SIG-M5 (cell line): ENCODE measurements at places on chromosomes 1 and 21.

GRCh38 chr1:67648582-67649326 is 36.2 kb upstream of the GADD45A start:
- no peak for DNase-seq

- DNase-seq: no peak
These were observed 4.6 kb downstream of the MAB21L3 start for GRCh38 chr1:116115476-116116439.

- DNase-seq: no peak
These were observed 17.7 kb downstream of the RAB7B start for GRCh38 chr1:205985330-205986005.

DNA sequence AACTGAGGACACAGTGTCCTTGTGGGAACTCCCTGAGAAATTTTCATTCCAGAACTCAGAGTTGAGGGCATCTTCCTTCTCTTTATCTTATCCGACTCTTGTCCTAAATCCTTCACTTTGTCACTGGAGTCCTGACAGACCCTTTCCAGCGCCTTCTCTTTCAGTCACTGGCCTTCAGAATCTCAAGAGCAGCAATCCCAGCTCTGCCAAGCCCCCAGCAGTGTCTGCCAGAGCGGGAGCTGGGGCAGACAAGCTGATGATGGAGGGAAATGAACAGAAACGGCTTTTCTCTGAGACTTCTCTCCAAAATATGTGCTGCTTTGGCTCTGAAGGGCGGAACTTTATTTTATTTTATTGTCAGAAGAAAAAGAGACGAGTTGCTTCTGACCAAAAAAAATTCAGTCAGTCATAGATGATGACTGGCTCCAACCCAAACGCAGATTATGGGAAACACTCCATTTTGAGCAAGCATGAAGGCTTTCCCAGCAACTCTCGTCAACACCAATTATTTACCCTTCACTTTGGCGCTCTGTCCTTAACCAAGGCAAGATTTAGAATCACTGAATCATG is 32.2 kb downstream of the MIS18A start:
- DNase-seq: no peak

- DNase-seq: no peak
These were observed 131.3 kb downstream of the BACH1 start for GRCh38 chr21:29430030-29430429.

DNA sequence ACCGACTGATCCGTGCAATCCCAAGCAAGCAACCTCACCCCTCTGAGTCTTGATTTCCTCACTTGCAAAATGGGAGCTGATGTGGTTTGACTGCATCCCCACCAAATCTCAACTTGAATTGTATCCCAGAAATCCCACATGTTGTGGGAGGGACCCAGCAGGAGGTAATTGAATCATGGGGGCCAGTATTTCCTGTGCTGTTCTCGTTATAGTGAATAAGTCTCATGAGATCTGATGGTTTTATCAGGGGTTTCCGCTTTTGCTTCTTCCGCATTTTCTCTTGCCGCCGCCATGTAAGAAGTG is 58.4 kb downstream of the FHAD1 start:
- no peak for DNase-seq

DNA sequence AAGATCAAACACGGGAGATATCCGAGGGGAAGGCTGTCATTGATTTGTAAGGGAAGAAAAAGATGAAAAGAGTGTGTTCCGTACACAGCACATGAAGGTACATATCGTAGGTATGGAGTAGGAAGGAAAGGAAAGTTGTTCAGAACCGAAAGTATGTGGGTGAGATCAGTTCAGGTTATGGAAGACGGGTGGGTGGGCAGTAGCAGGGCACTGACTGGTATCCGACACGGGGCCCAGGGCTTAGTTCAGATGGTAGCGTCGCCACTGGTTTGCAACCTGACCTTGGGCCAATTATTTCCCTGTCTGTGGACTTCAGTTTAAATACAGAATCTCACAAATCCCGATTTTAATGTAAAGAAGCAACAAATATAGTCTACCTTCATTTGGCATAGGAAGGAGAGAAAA is 27.8 kb upstream of the A3GALT2 start:
- no peak for DNase-seq

- no peak for DNase-seq
These were observed 102.7 kb upstream of the DPH5 start for GRCh38 chr1:101128211-101128727.

- DNase-seq: no peak
These were observed 7.6 kb upstream of the HJV start for GRCh38 chr1:146029117-146029516.

DNA sequence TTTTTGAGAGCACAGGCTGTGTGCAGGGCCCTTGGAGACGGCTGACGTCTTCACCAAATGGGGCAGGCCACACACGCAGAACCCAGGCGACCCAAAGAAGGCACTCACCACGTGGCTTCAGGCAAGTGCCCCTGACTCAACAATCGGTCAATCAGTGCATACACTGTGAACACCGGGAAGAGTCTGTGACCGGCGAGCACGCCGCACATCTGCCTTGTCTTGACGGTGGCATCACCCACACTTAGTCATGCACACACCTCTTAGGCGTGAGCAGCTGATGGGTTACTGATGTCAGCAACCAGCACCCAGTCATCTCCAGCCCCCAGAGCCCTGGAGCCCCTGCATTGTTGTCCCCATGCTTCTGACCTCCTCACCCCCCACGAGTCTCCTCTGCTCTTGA is 4.9 kb upstream of the LRRC3 start:
- DNase-seq: no peak

GRCh38 chr21:27817902-27818623 is 851.2 kb upstream of the ADAMTS5 start:
- no peak for DNase-seq

DNA sequence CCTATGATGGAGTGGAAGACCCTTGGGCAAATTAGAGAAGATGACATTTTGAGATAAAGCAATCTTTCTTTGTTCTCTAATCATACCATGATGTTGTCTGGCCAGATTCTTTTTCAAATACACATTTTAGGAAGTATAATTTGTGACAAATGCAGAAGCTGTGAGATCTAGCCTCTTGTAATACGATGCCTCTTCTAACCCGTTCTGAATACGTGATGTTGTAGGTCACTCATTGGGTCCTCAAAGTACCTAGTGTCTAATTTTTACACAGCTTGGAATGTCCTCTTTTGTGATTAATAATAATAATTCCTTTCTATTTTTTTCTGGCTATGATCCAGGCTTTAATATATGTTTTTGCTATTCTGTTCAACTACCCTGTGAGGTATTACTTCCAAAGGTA is 502.7 kb downstream of the NUF2 start:
- no peak for DNase-seq
